Inflammatory macrophage treated with lipopolysaccharide for 4 hours (primary cell): ENCODE measurements at places on chromosomes 6 and 20.

DNA sequence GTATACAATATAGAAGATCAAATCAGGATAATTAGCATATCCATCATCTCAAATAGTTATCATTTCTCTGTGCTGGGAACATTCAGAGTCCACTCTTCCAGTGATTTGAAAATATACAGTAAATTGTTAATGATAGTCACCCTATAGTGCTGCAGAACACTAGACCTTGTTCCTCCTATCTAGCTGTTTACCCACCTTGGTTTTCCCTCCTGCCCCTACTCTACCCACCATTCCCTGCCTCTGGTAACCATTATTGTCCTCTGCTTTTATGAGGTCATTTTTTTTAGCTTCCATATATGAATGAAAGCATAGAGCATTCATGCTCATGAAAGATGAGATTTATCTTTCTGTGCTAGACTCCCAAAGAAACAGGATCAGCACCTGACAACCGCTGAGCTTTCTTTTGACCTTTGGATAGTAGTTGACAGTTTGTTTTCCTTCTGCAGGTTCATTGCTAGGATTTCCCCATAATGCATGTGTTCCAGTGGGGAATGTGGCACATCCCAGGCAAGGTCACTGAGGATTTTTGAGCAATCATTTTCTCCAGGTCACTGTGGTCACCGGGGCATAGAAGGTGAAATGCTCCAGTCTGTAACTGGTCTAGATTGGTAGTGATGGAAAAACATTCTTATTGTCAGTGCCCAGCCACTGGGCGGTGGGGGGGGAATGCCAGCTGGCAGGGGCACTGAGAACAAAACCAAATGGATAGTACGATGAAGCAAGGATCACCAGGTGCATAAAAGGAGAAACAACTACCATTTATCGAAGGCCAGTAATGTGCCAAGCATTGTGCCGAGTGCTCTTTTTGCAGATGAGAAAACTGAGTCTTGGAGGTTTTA, 33.6 kb upstream of the BCAS1 start:
- no peak for DNase-seq

DNA sequence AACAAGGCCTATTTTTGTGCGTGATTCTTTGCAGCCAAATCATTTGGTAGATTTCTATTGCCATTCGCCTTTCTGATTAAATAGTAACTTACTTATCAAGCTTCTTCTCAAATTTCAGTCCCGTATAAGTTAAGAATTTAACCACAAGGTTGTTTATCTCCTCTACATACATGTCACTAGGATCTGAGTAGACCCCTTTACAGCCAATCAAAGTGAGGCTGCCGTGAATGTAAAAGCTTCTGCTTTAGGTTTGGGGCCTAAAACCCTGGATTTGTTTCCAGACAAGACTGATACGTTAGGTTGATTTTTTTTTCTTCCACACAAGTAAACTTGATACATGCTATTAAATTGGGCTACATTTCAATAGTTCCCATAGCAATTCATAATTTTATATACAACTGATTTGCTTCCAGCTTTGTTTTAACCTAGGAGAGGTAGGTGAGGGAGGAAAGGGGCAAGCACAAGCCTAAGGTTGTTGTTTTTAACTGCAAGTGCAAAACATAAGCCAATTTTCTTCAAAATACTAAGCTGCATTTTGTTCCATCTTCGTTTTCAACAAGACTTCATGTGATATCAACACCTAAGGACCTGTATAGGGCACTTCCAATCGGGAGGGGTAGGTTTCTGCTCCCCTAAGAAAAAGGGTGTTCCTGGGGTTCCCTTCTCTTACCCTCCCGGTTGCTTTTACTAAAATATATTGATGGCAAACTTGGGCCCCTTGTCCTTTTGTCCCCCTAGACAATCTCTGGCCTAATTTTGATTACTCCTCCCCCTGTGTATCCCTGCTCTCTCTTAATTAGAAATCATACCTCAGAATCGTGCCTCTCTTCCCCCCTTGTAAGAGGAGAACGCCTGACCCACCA, 1.7 kb downstream of the RANBP9 start:
- peak; percentile 44 for DNase-seq

DNA sequence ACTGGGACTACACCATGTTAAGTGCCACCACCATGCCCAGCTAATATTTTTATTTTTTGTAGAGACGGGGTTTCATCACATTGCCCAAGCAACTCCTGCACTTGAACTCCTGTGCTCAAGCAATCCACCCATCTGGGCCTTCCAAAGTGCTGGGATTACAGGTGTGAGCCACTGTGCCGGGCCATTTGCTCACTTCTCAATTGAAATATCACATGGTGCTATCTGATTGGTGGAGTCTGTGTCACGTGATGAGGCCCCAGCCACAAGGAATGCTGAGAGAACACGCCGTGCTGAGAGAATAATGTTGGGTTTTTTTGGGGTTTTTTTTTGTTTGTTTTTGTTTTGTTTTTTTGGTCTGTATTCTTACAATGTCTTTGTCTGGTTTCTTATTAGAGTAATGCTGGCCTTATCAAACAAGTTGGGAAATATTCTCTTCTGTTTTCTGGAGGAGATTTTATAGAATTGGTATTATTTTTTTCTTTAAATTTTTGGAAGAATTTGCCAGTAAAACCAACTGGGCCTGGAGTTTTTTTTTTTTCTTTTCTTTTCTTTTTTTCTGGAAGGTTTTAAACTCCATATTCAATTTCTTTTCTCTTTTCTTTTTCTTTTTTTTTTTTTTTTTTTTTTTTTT, 183.2 kb upstream of the KCNG1 start:
- DNase-seq = no peak

- no peak for DNase-seq
Observed at GRCh38 chr6:170042596-170043118, 248.2 kb downstream of the DLL1 start.

DNA sequence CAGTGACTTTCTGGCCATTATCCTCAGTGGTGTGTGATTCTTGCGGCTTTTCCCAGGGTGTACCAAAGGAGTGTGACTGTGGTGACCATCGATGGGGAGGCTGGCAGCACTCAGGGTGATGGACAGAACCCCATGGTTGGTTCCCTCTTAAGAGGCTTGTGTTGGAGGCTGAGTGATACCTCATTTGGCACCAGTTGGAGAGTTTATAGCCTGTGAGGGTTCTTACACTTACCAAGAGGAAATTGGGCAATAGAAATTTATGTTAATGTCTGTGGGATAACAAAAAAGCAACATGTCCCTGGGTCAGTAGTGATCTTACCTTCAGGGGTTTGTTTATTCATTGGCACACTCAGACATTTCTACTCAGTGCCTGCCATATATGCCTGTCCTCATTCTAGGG, 37.2 kb downstream of the DAAM2 start:
- no peak for DNase-seq

- no peak for DNase-seq
Observed at GRCh38 chr6:30350524-30350923, 5.6 kb downstream of the RPP21 start.

GRCh38 chr6:38783443-38784228, 68.5 kb downstream of the DNAH8 start:
- no peak for DNase-seq

- DNase-seq = no peak
Observed at GRCh38 chr20:57400821-57401564, 9.8 kb downstream of the RBM38 start.

GRCh38 chr6:20929283-20929682, 395.0 kb downstream of the CDKAL1 start:
- no peak for DNase-seq

- no peak for DNase-seq
Observed at GRCh38 chr6:120384671-120385070, 949.6 kb downstream of the TBC1D32 start.

DNA sequence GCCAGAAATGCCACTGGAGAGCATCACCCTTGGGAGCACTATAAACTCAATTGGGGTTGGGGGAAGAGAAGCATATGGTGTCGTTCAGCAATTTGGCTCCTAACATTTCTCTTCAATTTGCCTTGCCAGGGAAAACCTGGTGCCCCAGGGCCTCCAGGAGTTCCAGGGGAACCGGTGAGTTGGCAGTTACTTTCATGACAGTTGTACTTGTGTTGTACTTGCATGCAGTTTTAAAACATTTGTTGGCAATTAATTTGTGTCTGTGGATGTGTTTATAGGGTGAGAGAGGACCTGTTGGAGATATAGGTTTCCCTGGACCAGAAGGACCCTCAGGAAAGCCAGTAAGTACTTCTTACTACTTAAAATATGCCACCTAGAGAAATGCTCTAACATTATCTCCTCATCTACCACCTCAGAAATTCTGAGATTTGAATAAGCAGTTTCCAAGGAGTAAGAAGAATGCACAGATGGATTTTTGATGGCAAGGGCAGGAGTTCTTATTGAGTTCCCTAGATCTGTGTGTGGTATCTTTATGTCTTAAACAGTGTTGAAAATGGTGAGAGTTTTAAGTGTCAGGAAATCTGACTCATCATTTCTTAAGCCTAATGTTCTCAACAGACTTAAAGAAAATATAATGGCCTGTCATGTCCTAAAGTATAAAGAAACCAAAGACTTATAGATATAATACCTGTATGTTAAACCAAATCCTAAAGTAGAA, 122.5 kb downstream of the COL9A1 start:
- no peak for DNase-seq

- no peak for DNase-seq
Observed at GRCh38 chr6:41159415-41160082, 3.4 kb downstream of the TREM2 start.

DNA sequence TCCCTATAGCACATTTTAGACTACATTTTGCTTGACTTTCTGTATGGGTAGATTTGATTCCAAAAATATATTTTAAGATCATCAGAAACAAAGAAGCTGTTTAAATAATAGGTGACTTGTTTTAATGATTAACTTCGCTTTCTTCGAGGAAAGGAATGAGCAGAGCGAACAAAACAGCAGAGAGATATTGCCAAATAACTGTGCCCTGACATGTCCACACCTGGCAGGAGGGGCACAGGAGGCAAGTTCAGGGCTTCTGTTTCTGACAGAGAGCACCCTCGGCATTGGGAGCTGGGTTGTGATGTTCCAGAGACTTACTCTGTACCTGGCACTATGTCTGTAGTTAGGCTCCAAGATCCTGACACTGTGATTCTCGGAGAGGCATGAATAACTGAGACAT, 155.7 kb upstream of the SASH1 start:
- DNase-seq = no peak

GRCh38 chr6:35253249-35253648, 6.3 kb upstream of the ZNF76 start:
- no peak for DNase-seq

- no peak for DNase-seq
Observed at GRCh38 chr20:17417225-17417624, 114.0 kb downstream of the BFSP1 start.

DNA sequence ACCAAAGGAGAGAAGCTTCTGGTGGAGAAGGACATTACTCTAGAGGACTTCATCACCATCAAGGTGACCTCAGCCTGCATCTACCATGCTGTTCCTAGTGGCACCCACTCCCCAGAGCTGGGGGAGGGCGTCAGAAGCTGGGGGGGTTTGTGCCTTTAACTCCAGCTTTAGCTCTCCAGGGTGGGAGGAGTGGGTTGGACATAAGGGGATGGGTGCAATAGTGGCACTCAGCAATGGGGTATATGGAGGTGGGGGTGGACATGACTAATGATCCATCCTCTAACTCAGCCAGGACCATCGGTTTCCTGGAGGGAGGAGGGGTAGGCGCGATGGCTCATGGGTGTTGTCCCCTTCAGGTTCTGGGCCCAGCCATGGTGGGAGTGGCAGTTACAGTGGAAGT, 40.1 kb downstream of the SNRPB start:
- no peak for DNase-seq

GRCh38 chr20:6819599-6819998, 52.1 kb downstream of the BMP2 start:
- DNase-seq = no peak

DNA sequence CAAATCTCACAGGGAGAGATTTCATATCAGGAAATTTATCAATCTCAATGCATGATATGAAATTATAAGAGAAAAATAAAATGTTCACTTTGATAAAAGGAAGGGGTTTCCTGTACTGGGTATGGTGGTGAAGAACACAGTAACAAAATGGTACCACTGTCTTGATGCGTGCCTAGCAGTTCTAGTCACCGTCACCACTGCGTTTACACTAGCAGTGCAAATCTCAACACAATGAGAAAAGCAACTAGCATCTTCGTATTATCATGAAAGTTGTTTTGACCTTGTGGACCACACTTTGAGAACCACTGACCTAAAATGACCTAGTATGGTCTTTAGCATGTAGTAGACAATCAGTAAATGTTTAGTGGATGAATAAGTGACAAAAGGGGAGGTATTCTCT, 68.4 kb upstream of the ADGRF4 start:
- DNase-seq = no peak

GRCh38 chr6:6105472-6106036, 98.8 kb upstream of the NRN1 start:
- peak; percentile 19 for DNase-seq

DNA sequence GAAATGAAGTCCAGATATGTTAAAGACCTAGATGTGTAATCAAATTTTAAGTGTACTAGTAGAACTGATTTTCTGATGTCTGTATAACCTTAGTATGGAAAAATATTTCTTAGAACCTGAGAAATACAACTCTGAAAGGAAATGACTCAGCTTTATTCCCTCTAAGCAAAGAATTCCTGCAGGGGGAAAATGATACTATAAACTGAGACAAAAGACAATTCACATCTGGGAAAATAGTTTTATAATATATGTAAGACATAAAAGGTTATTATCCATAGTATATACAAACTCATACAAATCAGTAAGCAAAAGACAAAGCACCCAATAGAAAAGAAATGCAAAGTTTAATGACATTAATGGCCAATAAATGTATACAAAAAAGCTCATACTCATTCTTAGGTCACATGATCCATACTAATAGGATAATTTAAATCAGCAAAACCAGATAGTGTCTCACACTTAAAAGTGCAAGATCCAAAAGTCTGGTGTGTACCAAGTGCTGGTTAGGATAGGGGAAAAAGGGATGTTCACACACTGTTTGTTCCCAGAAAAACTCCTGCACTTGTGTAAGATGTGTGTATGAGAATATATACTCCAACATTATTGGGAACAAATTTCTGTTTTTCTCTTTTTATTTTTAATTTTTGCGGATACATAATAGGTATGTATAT, 22.6 kb downstream of the RNF217 start:
- no peak for DNase-seq

GRCh38 chr20:47675190-47676142, 109.8 kb downstream of the SULF2 start:
- no peak for DNase-seq

DNA sequence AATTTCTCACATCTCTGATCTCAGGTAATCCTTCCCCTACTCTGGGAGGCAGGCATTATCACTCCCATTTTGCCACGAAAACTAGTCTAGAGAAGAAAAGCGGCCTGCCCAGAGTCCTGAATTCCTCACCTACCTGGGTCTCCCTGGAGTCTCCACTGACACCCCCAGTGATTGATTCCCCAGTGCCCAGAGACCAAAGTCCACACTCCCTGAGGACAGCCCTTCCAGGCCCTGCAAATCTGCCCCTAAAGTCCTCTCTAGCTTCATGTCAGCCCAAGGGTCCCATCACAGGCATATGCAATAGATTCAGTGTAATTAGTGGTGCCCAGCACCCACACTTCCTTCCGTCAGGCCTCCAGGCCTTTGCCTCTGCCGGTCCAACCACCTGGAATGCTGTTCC, 47.2 kb downstream of the MAFB start:
- DNase-seq = no peak

- peak; percentile 93 for DNase-seq
Observed at GRCh38 chr6:163756079-163756478, 341.6 kb downstream of the QKI start.

- DNase-seq = peak; percentile 85
Observed at GRCh38 chr6:137799950-137800568, 67.0 kb upstream of the TNFAIP3 start.
